ENCODE measurements at places on chromosomes 12 and 14.

- no peak for DNase-seq
These were observed 22.0 kb downstream of the GPR65 start for GRCh38 chr14:88026890-88027289.

DNA sequence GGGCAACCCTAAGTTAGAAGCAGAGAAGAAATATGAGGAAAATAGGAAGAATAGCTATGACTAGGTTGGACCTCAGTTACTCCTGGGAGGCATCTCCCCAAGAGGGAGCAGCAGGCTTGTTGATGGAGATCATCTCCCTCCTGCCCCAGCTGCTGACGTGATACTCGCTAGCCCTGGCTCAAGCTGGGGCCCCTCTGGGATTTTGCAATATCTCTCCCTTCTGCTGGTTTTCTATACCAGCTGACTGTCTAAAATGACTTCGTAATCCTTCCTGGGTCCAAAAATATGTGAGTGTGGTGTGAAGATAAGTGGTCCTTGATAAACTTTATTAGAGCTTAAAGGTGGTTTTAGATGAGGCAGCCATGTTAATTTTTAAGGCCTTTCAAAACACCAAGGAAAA is 4.5 kb upstream of the HECTD4 start:
- no peak for DNase-seq

- DNase-seq, result no peak
These were observed 71.3 kb upstream of the SCN8A start for GRCh38 chr12:51519755-51520154.

- no peak for DNase-seq
These were observed 60.5 kb downstream of the AMN start for GRCh38 chr14:102982852-102983470.

DNA sequence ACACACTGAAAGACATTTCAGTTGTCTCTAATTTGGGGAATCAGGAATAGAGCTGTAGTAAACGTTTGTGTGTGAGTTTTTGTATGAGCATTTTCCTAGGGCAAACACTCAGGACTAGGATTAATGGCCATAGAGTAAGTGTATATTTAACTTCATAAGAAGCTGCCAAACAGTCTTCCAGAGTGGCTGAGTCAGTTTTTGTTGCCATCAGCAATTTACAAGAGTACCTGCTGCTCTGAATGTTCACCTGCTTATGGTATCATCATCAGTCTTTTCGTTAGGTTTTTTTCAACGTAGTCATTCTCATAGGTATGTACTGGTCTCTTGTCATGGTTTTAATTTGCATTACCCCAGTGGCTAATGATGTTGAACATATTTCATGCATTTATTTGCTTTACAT is 30.6 kb upstream of the TRHDE start:
- no peak for DNase-seq
